ENCODE measurements at places on chromosomes 6 and 20.
A peak's percentile ranks its signal among the peaks of the same experiment; 100 is the strongest.

GRCh38 chr20:63292292-63292701, 689 bp upstream of the COL20A1 start:
- no peak for DNase-seq

- DNase-seq, result no peak
Measured at GRCh38 chr6:88890860-88891845, 72.3 kb downstream of the RNGTT start.

DNA sequence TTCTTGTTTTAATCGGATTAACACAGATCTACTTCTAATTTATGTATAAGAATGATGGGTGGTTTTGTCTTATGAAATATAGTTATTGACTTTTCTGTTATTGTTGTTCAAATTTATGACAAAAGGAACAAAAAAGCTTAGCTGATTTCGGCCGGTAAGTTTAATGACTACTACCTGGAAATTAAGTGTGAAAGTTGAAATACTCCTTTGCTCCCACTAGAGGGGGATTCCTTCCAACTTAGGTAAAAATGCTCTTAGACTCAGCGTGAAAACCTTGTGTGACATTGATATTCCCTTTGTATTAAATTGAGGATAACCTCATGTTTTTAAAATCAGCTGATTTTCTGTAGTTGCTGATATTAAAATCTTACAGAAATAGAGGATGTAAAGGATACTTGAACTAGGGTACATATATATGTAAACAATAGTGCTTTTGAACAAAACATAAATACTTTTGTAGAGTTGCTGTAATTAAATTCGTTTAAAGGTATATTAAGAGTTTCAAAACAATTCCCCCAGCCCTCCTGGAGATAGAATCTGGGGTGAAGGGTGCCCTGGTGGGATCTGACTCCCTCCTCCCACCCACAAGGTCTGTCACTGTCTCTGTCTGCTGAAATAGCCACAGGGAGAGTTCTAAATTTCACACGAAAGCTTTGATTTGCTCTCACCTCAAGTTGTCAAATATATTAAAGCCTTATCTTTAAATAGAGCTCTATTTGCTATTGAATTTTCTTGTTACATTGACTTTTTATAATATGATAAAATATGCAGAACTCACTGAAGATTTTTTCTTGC, 257.5 kb downstream of the ARID1B start:
- no peak for DNase-seq

DNA sequence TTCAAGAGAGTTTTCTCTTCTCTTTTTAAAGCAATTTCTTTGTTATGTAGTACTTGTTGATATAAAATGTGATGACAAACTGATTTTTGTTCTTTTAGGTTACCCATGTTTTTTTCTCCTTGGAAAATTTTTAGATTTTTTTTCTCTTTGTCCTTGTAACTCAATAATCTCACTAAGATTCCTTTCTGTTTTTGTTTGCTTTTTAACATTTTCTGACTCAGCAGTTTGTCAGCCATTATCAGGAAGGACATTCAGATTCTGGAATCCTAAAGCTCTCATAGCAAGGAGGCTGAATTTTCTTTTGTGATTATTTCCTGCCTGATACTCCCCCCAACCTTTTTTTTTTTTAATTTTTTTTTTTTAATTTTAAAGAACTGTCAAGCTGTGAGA, 75.2 kb upstream of the CITED2 start:
- DNase-seq, result no peak

- no peak for DNase-seq
Measured at GRCh38 chr6:14865531-14866100, 380.3 kb upstream of the JARID2 start.

GRCh38 chr20:6942266-6942665, 174.8 kb downstream of the BMP2 start:
- no peak for DNase-seq

DNA sequence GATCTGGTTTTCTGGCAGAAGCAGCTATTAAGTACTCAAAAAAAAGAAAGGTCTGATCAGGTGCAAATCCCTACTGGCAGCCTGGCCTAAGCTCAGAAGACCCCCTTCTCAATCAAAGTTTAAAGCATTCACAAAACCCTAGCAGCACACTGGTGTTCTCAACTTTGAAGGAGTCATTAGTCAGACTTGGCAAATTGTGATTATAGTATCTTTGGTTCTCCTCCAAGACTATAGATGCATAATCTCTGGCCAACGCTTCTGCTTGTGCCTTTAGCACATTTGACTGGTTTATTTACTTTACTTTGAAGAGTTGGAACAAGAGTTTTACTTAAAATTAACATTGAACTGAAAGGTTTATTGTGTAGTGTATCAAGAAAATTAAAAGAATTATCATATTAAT, 248.9 kb downstream of the PTPRK start:
- DNase-seq, result no peak

DNA sequence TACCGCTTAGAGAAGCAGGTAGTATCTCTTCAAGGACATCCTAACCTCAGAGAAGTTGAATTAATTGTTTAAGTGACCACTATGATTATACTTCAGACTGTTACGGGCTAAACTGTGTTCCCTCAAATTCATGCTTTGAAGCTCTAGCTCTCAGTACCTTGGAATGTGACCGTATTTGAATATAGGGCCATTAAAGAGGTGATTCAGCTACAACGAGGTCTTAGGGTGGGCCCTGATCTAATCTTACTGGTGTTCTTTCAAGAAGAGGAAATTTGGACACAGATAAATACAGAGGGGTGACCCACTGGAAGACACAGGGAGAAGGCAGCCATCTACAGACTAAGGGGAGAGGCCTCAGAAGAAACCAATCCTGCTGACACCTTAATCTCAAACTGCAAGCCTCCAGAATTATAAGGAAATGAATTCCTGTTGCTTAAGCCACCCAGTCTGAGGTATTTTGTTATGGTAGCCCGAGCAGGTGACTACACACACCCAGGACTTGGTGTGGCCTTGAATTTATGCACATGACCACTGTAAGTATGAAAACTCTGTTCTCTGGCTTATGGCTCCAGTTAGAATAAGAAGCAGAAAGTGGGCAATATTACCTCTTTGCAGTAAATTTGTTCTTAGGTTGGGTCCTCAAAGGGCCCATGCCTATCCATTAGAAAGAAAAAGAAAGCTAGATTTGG, 249.1 kb downstream of the DHX35 start:
- no peak for DNase-seq

GRCh38 chr6:44105993-44106740, 21.1 kb downstream of the MRPL14 start:
- DNase-seq, result no peak

DNA sequence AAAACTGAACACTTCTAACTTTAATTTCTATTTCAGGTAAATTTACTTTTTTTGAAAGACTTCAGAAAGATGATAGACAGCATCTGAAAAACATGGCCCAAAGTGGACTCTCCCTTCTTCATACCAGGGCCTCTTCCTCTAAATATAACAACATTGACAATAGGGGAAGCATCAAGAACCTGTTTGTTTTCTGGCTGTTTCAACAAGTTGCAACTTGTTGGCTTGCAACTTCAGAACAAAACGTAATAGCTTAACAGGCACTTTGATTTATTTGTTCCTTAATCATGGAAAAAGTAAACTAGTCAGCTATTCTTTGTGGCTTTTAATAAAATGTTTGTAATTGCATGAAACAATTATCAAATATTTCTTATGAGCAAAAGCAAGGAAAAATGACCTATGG, 34.3 kb downstream of the RGS17 start:
- DNase-seq, result no peak

DNA sequence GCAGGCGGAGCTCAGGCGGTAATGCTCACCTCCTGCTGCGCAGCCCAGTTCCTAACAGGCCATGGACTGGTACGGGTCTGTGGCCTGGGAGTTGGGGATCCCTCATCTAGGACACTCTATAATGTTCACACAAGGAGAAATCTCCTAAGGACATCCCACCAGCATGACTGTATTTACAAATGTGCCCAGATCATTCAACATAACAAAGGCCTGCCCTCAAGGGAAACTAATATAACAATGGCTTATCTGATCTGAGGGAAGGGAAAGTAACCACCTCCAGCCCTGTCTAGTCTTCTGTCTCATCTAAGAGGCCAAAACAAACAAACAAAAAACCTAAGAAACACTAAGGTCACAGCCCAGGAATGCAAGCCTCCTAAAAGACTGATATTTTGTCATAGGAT, 232.8 kb downstream of the RNGTT start:
- DNase-seq, result no peak

GRCh38 chr6:112338166-112338709, 8.9 kb upstream of the RFPL4B start:
- no peak for DNase-seq

DNA sequence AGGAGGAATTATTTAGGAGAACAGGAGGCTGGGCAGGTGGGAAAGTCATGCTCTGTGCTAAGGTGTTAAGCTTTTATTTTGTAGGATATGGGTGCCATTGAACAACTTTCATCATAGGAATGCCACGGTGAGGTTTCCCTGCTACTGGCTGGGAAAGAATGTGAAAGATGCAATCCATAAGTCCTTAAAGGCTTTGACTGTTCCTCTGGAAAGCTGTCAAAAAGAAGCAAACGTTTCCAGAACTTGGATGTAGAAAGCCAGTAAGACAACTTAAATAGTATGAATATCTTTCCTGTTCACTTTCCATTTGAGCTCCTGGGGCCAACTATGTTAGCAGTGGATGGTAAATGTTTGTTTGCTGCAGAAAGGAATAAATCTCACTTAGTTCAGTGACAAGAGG, 574.4 kb downstream of the RNF144B start:
- no peak for DNase-seq

GRCh38 chr6:145283856-145284255, 451.5 kb downstream of the EPM2A start:
- DNase-seq, result no peak

- no peak for DNase-seq
Measured at GRCh38 chr6:159047891-159048685, 3.3 kb upstream of the TAGAP start.

GRCh38 chr6:1629316-1629715, 19.6 kb downstream of the FOXC1 start:
- DNase-seq, result no peak

GRCh38 chr6:140230282-140230681, 855.8 kb upstream of the CITED2 start:
- no peak for DNase-seq

DNA sequence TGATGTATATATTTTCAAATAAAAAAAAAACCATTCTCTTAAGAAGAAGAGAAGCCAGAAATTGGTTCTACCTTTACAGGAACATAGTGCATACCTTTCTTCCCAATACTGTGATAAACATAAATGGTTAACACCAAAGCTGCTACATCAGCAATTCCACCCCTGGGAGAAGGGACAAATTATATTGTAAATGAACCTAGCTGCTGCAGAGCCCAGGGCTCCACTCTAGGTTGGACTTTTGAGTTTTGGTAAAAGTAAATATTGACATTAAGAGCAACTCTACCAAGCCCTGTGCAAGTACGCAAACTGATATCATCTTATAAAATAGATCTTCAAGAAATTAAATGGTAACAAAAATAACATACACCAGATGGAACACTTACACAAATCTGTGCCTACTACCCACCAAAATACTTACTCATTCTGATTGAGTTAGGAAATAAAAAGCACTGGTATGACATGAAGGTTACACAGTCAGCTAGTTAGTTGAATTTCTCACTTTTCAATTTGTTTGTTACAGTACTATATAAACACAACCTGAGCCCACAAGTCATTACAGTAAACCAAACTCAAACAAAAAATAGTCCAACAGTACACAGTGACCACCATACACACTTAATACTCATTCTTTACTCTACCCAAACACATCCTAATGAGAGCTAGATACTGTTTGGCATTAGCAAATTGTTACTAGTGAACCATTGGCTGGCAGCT, 223.3 kb upstream of the HEY2 start:
- no peak for DNase-seq

DNA sequence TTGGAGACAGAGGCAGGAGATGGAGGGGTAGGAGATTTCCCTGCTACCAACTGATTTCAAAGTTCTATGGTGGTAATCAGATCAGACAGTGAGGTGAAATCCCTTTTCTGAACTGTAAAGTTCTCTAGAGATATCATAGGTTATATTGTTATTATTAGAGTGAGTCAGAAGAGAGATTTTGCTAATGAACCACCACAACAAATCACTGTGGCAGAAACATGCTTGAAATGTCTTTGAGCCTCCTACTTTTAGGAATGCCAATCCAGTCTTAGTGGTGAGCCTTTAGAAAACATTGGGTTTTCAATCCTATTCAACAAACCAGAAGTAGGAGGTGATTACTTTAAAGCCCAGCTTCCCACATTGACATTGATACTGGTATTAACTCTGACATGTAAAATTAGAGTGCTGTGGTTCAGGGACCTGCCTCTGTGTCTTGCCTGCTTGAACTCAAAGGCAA, 136.7 kb upstream of the CNR1 start:
- DNase-seq, result no peak

DNA sequence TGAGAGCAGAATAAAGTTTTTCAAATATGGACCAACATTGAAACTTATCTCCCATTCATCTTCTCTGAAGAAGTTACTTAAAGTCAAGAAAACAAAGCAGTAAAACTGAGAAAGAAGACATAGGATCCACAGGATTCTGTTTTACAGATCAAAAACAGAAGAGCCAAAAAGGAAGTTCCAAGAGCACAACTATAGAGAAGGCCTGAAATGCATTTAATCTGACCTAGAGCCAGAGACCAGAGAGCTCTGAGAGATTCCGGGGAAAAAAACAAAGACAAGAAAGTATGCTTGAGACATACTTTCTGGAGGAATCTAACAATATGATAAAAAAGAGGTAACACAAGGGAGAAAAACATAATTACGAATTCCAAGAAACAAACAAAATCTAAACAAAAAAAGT, 26.1 kb downstream of the SRPK1 start:
- no peak for DNase-seq

DNA sequence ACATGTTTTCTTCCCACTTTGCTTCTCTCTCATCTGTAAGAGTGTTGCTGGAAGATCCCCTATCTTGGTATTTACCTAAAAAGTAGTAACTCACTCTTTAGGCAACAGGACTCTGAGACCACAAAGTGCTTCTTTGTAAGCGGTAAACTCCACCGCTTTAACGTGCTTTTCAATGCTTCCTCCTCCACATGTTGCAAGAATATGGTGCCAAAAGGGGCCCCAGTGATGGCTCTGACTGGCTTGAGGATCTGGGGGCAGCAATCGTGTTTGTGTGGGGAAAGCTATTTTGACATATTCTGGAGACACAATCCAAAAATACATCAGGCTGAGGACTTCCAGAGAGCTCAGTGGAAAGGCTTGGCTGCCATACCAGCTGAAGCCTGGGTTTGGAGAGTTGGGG, 12.4 kb upstream of the CPNE5 start:
- no peak for DNase-seq

- DNase-seq, result no peak
Measured at GRCh38 chr6:11752360-11752759, 26.2 kb downstream of the ADTRP start.

GRCh38 chr20:46757754-46758678, 48.6 kb downstream of the SLC2A10 start:
- peak; percentile 15 for DNase-seq

GRCh38 chr20:45779011-45779915, 12.4 kb downstream of the WFDC3 start:
- no peak for DNase-seq

GRCh38 chr20:23542801-23543200, 25.5 kb downstream of the CST9L start:
- DNase-seq, result no peak
